ENCODE measurements at places on chromosomes 13 and 19.

DNA sequence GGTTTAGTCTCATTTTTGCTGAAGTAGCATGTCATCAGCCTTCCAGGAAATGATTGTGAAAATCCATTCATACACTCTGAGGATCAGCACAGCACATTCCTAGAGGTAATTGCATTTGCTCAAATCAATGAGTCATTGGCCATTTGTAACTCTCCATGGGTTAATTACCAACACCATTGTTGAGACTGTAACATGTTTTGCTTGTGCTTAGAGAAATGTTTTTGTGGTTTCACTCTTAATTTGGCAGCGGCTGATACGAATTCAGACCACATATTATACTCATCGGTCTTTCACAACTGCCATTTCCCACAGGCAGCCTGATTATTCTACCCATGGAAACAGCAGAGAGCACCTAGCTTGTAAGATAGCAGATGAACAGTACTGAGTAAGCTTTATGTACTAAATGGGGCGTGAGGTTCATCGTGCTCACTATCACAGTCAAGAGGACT lies 110.3 kb downstream of the NHLRC3 start:
- no peak for DNase-seq

- no peak for DNase-seq
Observed at GRCh38 chr19:41175801-41176777, 16.9 kb upstream of the CYP2S1 start.

DNA sequence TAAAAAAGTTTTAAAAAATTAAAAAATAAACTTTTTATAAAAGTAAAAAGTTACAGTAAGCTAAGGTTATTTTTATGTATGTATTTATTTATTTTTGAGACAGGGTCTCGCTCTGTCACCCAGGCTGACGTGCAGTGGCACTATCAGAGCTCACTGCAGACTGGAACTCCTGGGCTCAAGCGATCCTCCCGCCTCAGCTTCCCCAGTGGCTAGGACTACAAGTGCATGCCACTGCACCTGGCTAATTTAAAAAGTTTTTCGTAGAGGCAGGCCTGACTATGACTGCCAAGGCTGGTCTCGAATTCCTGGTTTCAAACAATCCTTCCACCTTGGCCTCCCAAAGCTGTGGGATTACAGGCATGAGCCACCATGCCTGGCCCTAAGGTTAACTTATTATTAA lies 64.1 kb downstream of the CDADC1 start:
- no peak for DNase-seq

GRCh38 chr13:42405665-42406390 lies 133.9 kb downstream of the AKAP11 start:
- DNase-seq = no peak

- DNase-seq = no peak
Observed at GRCh38 chr13:44710576-44710975, 134.4 kb upstream of the TSC22D1 start.

- DNase-seq = no peak
Observed at GRCh38 chr13:96806746-96807145, 187.5 kb downstream of the OXGR1 start.

- no peak for DNase-seq
Observed at GRCh38 chr19:1249990-1250436, 1.6 kb downstream of the MIDN start.

DNA sequence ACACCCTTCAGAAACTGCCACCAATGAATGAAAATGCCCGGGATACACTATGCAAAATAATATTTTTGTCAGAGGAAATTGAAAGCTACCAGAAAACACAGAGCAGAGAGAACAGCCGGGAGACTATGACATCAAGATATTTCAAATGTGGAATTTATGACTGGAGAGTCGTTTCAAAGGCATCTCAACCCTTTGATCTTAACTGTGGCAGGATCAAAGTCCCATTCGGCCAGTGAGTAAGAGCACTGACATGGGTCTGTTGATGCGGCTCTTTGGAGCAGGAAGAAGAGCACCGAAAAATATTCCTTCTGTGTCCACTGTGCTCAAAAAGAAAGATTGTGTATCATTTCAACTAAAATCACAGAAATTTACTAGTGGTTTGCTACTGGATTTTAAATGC lies 201.9 kb downstream of the RFC3 start:
- no peak for DNase-seq

- no peak for DNase-seq
Observed at GRCh38 chr13:113064534-113065405, 40.8 kb upstream of the F7 start.

DNA sequence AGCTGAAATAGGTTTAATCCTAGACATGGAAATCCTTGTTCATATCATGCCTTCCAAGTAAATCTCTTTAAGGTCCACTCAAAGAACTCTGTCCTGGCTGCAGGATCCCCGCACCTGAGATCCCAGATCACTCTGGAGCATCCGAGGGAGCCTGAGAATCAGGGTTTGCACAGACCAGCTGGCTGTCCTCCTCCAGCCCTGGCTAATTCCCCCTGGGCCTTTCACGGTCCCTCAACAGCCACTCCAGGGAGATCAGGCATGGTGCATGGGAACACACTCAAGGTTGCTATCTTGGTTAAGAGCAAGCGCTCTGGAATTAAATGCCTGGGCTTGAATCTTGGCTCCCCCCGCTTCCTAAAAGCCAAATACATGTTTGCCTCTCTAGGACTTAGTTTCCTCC lies 130.8 kb downstream of the IRS2 start:
- no peak for DNase-seq

DNA sequence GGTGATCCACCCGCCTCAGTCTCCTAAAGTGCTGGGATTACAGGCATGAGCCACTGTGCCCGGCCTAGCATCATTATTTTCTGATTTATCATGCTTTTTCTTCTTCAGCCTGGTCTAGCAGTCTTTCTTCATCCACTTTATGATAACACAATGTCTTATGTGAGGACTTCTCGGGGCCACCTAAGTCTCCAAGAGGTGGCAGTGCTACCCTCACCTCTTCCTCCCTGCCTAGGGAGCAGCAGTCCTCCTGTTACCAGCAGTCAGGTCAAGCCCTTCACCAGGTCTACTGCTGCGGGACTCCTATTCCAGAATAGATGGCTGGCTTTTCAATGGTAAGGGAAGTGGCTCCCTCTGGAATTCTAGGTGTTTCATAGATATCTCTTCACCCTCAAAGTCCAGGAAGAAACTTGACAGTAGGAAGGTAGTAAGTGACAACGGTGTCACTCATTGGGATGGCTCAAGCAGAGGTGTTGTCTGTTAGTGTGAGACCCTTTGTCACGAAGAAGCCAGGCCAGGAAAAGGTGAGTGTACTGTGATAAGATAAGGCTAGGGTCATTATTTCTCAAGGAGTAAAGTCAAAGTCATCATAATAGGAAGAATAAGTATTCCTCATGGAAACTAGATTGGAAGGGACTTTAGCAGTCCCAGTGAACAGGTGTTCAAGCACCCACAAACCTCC lies 164.0 kb downstream of the KLF5 start:
- DNase-seq = no peak

DNA sequence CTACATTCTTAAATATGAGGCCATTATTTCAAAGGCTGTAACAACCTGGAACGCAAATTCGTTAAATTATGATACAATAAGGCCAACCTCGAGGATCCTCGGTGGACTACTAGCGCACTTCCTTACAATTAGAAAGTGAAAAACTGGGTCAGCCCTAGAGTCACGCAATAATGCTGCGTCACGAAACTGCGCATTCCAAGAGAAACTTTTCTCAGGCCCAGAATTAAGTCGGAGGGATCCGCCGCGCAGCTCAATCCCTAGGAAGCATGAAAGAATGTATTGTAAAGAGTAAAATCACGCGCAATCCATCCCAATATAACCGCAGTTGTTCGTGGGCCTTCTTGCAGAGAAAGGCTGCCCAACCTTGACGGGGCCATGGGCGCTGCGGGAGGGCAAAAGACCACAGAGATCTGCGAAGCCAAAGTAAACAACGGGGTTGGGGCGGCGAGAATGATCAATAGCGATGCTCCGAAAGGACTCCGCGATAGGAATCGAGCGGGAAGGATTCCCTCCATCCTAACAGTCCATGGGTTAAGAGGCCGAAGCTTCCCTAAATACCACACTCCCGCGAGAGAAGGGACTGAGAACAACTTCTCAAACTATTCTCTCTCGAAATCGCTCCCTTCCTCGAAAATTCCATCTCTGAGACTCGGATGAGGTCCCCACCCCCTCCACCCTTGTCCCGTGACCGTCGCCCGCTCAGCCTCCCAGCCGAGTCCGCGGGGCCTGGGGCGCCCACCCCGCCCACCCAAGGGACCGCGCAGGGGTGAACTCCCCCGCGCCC lies 564 bp downstream of the SPART start:
- no peak for DNase-seq

GRCh38 chr13:114259374-114259773 lies 22.0 kb upstream of the UPF3A start:
- no peak for DNase-seq

- DNase-seq = no peak
Observed at GRCh38 chr13:45162821-45163220, 38.0 kb downstream of the KCTD4 start.

GRCh38 chr19:38708413-38709024 lies 35.8 kb downstream of the CAPN12 start:
- no peak for DNase-seq

GRCh38 chr13:32636711-32637110 lies 50.5 kb downstream of the PDS5B start:
- no peak for DNase-seq
